Stimulated activated CD8-positive, alpha-beta memory T cell treated with anti-CD3 and anti-CD28 coated beads, Interleukin-4, amount 100 ng/mL, for 48 hours (primary cell): ENCODE measurements at places on chromosomes 3 and 15.

- DNase-seq, result no peak
These were observed 103.0 kb upstream of the NAALADL2 start for GRCh38 chr3:174755833-174756829.

DNA sequence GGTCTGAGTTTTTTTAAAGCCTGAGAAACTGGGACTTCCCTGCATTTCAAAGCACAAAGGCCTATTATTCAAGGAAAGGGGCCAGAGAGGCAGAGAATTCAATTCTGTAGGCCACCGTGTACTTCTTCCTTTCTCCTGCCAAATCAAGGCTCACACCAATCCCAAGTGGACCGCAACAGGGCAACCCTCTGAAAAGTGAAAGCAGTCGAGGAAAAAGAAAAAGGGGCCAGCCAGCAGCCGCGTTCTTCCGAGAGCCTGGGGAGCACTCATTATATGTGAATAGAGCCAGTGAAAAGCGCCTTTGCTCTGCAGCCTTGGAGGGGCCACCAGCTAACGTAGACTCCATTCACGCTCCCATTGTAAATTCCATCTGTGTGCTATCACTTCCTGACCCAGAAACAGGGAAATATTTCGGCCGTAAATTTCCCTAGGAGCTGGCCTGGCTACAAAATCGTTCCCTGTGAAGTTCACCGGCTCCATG, 45.9 kb upstream of the THUMPD3 start:
- DNase-seq, result no peak

GRCh38 chr15:69225355-69226022, 65.1 kb downstream of the GLCE start:
- no peak for DNase-seq

GRCh38 chr3:164524201-164524600, 554.1 kb downstream of the SI start:
- no peak for DNase-seq

- DNase-seq, result no peak
These were observed 570 bp downstream of the APH1B start for GRCh38 chr15:63277893-63278456.

DNA sequence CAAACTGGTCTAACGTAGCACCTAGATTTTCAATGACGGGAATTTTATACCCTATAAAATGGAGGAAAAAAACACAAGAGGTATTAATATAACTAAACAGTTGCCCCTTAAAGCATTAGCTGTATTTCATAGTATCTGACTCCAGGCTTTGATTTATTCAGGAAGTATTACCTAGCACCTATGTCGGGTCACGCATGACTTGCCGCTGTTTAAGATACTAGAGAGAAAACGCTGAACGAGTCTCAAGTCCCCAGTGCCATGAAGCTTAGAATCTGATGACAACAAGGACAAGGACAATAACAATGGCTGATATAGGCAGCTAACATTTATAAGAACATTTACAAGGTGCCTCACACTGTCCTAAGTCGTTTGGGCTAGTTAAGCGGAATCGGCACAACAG, 1.9 kb downstream of the SNRPA1 start:
- peak; percentile 23 for DNase-seq

DNA sequence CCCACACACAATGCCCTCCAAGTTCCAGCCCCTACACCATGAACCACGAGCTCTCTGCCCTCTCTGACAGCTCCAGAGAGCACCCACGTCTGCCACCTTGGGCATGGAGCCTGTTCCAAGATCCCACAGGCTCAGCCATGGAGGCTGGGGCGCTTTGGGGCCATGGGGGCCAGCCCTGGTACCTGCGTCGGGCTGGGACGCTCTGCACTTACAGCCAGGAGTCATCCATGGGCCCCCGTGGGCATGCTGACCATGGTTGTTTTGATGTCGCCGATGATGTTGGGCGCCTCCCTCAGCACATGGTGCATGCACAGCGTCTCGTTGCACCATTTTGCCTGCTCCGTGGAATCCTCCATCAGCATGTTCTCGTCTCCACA, 51.9 kb upstream of the UBE2Q2 start:
- DNase-seq, result no peak

GRCh38 chr15:61383421-61383820, 154.3 kb upstream of the RORA start:
- no peak for DNase-seq

- DNase-seq, result no peak
These were observed 58.9 kb downstream of the LINGO1 start for GRCh38 chr15:77573802-77574201.

DNA sequence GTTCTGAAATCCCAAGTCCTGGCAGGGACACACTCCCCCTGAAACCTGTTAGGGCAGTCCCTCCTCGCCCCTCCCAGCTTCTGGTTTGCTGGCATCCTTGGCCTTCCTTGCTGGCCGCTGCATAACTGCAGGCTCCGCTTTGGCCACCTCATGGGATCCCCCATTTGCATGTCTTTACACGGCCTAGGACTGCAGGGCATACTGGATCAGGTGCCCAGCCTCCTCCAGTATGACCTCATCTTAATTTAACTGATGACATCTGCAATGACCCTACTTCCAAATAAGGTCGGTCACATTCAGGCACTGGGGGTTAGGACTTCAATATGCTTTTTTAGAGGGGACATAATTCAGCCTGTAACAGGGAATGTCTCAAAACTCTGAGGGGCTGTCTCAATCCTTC, 173.3 kb downstream of the RAB11A start:
- no peak for DNase-seq

GRCh38 chr3:187041362-187042307, 97.7 kb downstream of the RPL39L start:
- peak; percentile 51 for DNase-seq

GRCh38 chr15:60568914-60569391, 90.0 kb upstream of the ICE2 start:
- no peak for DNase-seq

- DNase-seq, result no peak
These were observed 101.9 kb downstream of the CHDH start for GRCh38 chr3:53744351-53744750.

GRCh38 chr3:14434498-14435151, 32.2 kb downstream of the SLC6A6 start:
- DNase-seq, result no peak

- no peak for DNase-seq
These were observed 35.7 kb upstream of the TMOD3 start for GRCh38 chr15:51793521-51794305.

- DNase-seq, result no peak
These were observed 336.0 kb upstream of the KCNH8 start for GRCh38 chr3:18812316-18812715.

DNA sequence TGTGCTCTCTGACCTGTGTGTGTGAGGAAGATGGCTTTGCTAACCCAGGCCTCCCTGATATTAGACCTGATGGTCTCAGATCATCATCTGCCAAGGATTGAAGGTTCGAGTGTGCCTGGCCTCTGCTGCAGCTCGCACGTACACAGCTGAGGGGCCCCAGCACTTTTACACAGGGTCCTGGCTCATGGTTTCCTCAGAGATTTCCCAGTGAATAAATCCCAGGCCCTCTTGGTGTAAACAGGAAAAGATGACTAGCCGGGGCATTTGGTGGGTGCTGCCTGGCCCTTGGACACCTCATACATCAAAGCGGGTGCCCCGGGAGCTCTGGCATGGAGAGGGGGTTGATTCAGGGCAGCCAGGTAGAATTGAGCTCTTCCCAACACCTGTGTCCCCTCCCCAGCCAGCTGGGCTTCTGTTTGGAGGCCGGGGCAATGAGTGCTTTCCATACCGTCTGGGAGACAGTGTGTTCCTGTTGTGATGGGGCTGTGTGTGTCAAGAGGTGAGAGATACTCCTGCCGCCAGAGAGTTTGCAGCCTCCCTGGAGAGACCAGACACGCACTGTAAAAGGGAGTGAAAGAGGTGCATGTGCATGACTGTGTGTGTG, 72.5 kb upstream of the TLE3 start:
- DNase-seq, result no peak

- DNase-seq, result no peak
These were observed 592 bp downstream of the PGPEP1L start for GRCh38 chr15:99006904-99007495.

GRCh38 chr15:58314593-58315216, 117.1 kb upstream of the LIPC start:
- DNase-seq, result no peak

DNA sequence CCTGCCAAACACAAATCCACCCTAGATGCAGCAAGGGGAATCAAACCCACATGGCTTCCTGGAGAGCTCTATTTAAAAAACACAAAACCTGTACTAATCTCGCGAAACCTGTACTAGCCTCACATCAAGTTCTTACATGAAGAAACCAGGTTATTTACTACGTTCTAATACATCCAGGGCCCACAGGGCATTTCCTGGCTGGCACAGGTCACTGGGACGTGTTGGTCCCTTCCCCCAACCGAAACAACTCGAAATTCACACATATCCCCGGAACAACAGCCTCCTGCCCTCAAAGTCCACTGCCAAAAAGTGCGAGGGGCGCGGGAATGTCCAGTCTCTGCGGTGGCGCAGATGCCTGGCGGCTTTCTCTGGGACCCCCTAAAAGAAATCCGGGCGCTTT, 955 bp downstream of the CDCP1 start:
- no peak for DNase-seq

GRCh38 chr3:9441501-9442221, 44.2 kb downstream of the SETD5 start:
- DNase-seq, result no peak

DNA sequence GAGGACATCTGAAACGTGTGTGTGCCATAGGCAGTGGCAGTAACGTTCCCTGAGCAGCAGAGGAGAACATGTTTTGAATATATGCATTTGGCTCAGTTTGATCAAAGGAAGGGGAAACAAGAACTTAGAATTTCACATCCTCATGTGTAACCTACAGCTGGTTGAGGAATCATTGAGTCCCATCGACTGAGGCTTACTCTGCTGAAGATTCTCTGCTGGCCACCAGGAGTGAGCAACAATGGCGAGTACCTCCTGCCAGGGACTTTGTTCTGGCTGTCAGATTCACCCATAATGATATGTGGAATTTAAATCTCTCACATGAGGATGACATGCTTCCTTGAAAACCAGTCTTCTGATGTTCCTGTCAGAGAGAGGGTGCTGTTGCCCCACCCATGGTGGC, 21.3 kb downstream of the GORASP1 start:
- no peak for DNase-seq

DNA sequence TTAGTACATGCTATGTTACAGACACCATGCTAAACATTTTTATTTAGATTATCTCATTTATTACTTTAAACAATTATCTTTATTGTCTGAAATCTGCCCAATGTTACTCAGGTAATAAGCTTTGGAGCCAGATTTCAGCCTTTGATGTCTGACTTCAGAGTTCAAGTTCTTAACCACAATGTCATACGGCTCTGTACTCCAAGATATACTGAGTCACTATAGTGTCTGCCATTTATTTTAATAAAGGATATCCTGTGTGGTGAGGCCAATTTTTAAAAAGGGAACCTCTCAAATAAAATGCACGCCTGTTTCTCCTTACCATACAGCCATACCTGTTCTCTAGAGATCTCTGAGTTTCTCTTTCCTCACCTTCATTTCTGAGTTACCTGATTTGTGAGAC, 193.1 kb downstream of the EPHA3 start:
- DNase-seq, result no peak

GRCh38 chr15:37820380-37821128, 113.9 kb upstream of the TMCO5A start:
- DNase-seq, result no peak

DNA sequence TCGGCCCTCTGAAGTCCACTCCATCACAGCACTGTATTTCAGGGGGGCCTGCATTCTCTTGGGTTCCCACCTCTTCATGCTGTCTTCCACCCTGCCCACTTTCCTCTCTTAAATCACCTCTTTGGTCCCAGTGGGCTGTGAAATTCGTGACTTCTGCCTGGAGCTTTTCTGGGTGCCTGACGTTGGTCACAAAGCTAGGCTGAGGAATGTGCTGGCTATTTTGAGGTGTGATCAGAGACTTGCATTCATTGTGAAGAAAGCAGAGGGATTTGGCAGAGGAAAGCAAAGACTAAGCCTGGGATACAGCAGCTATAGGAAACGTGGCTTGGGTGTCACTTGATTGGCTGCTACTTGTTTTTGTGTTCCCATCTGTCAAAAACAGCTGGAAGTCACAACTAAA, 202.5 kb downstream of the SATB1 start:
- DNase-seq, result no peak

DNA sequence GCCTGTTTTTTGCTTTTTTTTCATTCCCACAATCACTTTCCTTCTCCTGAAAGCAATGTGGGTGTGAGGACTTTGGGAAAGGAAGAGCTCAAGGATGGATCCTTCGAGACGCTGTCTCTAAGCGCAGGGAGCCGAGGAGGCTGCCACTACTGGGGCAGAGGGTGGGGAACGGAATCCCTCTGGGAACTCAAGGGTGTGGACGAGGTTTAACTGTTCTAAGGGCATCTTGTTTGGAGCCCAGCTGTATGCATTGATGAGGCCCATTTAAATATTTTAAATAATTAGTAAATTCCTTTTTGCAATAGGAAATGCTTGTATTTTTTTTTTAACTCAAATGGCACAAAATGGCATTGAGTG, 124.4 kb upstream of the MEF2A start:
- peak; percentile 11 for DNase-seq

DNA sequence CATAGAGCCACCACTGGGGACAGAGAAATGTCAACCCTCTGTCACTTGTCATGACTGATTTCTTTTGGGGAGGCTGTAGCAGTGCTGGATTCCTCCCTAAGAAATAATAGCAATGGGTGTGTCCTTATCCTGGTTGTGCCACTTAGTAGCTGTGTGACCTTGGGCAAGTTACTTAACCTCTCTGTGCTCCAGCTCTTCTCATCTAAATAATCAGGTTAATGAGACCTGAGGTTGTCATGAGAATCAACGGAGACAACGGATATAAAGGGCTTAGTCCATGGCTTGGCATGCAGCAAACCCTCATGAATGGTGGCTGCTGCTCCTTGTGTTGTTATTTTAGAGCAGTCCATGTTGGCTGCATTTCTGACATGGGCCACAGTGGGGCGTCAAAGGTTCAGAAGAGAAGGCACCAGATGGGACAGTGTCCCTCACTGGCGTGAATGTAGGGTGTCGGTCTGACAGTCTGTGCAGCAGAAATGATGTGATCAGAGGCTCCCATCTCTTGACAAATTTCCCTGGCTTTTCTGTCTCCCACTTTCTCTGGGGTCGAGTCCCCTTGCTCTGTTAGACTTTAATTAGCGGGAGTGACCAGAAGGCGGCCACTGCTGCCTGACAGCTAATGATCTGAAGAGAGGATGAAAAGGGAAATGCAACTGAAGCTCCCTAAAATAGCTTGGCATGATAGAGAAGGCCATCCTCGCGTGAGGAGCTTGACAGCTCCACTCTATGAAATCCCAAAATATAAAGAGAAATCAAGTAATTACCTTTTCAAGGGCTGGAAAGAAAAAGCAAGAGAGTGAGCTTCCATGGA, 209.4 kb downstream of the CADPS start:
- DNase-seq, result peak; percentile 59
